Activated B cell treated with CpG ODN at 0.5 μM for 24 hours (primary cell): ENCODE measurements at places on chromosomes 12 and 14. TPM values are rescaled to one million over a fixed set of nuclear protein-coding genes. Genes with fewer than 3 reads are reported as not detected.

TAS2R8 gene
- not detected in 2 replicates for total RNA-seq

OTX2 gene
- total RNA-seq = not detected in 2 replicates

HSPB8 gene
- not detected in 2 replicates for total RNA-seq

CCDC85C gene
- 1.8 and 1.9 TPM in 2 replicates for total RNA-seq

SLC10A1 gene
- not detected in 2 replicates for total RNA-seq

KLRC3 gene
- total RNA-seq = not detected in 2 replicates

KLRD1 gene
- total RNA-seq = 0.24 and 0.27 TPM in 2 replicates

KLRG1 gene
- total RNA-seq = 1.9 and 3.1 TPM in 2 replicates

GPR68 gene
- total RNA-seq = 1.4 and 1.8 TPM in 2 replicates

MOAP1 gene
- total RNA-seq = 21.3 and 24.4 TPM in 2 replicates

KRT78 gene
- not detected in 2 replicates for total RNA-seq

ZNF268 gene
- 29.1 and 29.3 TPM in 2 replicates for total RNA-seq

TEX52 gene
- not detected in 2 replicates for total RNA-seq

EEA1 gene
- 21.3 and 22.6 TPM in 2 replicates for total RNA-seq

NINJ2 gene
- 3.0 and 3.6 TPM in 2 replicates for total RNA-seq

PHLDA1 gene
- 0.83 and 1.1 TPM in 2 replicates for total RNA-seq

LRP1-AS gene
- total RNA-seq = not detected in 2 replicates

TDRD9 gene
- total RNA-seq = 2.6 and 3.1 TPM in 2 replicates

TPPP2 gene
- total RNA-seq = not detected in 2 replicates

COA8 gene
- total RNA-seq = 28.4 and 28.8 TPM in 2 replicates

IL31 gene
- not detected in 2 replicates for total RNA-seq

TAS2R13 gene
- total RNA-seq = 1.00 and 1.4 TPM in 2 replicates

BIN2 gene
- total RNA-seq = 22.2 and 25.6 TPM in 2 replicates

PFKM gene
- 44.7 and 49.2 TPM in 2 replicates for total RNA-seq

RNF212B gene
- total RNA-seq = not detected in 2 replicates

ETFBKMT gene
- total RNA-seq = 0.91 and 2.0 TPM in 2 replicates

RPGRIP1 gene
- not detected in 2 replicates for total RNA-seq
